ENCODE measurements at places on chromosomes 7 and 10. TPM values are rescaled to one million over a fixed set of nuclear protein-coding genes. Genes with fewer than 3 reads are reported as not detected.

TDRD1 gene
- total RNA-seq, result not detected

TMEM209 gene
- 23.3 TPM for total RNA-seq

TRPV5 gene
- total RNA-seq, result not detected

SLC4A2 gene
- total RNA-seq, result 65.5 TPM

POM121 gene
- 13.6 TPM for total RNA-seq

TMEM270 gene
- not detected for total RNA-seq

BMPER gene
- total RNA-seq, result 0.50 TPM

SPDYE11 gene
- not detected for total RNA-seq

CYP26A1 gene
- total RNA-seq, result 0.40 TPM

PHYHIPL gene
- 0.07 TPM for total RNA-seq

NYAP1 gene
- total RNA-seq, result 2.7 TPM

CAPZA2 gene
- 509 TPM for total RNA-seq

FOXI2 gene
- total RNA-seq, result not detected

OGA gene
- 184 TPM for total RNA-seq

All from thoracic aorta endothelial cell (primary cell).